ENCODE measurements at places on chromosomes 4 and X.
A peak's percentile ranks its signal among the peaks of the same experiment; 100 is the strongest.

GRCh38 chr4:7956270-7956808 is 16.7 kb upstream of the AFAP1 start:
- no peak for DNase-seq

- no peak for DNase-seq
Observed at GRCh38 chr4:145625677-145626622, 6.8 kb downstream of the MMAA start.

DNA sequence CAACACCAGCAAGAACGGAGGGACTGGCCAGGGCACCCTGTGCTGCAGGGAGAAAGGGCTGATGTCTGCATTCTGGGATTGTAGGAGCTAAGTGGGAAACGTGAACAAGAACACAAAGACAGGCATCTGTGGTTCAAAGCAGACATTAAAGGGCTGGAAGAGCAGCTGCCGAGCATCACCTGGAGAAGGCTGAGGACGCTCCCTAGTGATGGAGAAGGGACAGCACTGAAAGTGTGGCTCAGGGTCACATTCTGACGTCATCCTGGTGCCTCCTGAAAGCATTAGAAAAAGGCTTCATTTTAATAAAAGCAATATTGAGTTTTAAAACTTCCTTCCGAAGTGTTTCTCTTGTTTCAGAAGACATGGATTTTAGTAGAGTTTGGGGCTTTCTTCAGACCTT is 62.3 kb downstream of the CLDN22 start:
- DNase-seq: no peak

GRCh38 chr4:157075811-157076577 is at the start of gene GLRB:
Gene GLRB, plus strand, starts transcription at chr4:157076150. Its CDS starts 1,875 bp downstream, at chr4:157078025.
- no peak for DNase-seq

GRCh38 chr4:13642170-13642950 is 14.8 kb upstream of the BOD1L1 start:
- no peak for DNase-seq

DNA sequence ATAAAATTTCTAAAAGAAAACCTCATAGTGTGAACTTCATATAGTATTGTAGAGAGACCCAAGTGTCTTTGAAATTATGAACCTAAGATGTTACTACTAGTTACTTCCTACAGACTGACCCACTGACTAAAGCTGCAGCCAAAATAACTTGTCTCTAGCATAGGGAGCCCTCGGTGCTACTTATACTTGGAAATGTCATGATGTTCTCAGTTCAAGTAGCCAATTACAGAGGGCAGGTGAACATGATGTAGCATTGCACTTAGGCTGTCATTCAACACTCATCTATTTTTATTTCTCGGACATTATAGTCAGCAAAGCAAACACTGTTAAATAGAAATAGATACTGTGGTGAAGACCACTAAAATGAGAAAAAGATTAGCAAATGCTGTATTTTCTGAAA is 165.6 kb downstream of the AREG start:
- no peak for DNase-seq

DNA sequence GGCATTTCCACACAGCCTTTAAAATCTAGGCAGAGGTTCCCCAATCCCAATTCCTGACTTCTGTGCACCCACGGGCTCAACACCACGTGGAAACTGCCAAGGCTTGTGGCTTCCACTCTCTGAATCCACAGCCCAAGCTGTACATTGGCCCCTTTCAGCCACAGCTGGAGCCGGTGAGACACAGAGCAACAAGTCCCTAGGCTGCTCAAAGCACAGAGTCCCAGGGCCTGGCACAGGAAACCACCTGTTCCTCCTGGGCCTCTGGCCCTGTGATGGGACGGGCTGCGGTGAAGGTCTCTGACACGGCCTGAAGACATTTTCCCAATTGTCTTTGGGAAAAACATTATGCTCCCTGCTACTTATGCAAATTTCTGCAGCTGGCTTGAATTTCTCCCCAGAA is 500.0 kb downstream of the FSTL5 start:
- no peak for DNase-seq

DNA sequence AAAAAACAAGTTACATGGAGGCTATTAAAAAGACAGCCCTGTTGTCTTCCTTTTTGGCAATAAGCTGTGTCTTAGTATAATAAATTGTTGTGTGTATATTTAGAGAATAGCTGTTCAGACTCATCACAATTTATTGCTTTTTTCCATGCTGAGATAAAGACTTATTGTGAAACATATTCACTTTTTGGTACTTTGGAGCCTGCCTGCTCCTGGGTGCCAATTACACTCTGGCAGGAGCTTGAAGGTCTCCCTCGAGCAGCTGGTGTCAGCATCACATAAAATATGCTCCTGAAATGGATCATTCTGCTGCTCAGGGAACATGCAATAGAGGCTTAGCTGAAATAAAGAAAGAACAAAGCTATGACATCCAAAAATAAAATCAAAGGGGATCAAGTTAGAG is 211.6 kb upstream of the DKK2 start:
- no peak for DNase-seq

DNA sequence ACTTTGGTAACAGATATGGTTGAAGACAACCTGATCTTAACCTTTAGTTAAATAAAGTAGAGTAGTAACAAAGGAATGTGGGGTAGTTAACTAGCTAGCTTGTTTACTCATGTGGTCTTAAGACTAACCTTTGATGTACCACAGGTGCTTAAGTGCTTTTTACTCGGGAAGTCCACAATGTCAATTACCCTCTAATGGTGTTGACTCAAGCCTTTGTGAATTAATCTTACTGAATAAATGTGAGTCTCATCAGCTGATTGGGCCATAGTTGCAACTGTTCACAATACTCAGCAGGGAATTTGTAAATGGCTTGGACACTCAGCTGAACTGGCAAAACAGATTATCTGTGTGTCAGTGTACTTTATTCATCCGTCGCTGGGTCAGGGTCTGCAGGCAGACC is 119.0 kb upstream of the UGT8 start:
- DNase-seq: no peak

GRCh38 chrX:3815896-3816664 is 102.6 kb upstream of the PRKX start:
- DNase-seq: peak; percentile 18

DNA sequence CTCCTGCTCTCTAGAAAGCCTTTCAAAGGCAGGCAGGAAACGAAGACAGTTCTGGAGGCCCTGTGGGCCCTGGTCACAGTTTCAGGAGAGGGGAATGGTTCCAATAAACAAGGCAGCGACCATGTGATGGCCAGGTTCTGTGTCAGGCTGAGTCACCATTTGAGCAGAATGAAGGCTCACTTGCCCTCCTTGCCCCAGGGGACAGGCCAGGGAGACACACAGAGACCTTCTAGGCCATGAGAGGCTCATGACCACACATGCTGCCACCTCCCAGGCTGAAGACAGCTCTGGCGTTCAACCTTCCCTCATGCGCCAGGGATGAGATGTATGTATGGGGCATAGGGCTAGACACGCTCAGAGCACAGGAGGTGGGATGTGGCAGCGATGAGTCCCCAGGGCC is 22.9 kb upstream of the TRIM2 start:
- no peak for DNase-seq

DNA sequence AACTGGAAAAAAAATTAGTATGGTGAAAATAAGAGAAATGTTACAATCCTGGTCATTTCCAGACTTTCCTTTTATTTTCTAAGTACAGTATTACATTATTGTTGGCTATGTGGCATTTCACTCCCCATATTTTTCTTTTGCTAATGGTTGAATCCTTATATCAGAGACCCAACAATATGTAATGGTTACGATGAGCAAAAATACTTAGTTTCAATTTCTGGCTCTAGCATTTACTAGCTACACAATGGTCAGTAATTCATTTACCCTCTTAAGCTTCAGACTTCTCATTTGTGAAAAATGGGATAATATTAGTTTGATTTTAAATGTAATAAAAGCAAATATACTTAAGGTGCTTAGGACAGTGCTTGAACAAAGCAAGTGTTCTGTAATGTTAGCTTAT is 942.9 kb upstream of the PABPC4L start:
- DNase-seq: no peak

Data from effector CD4-positive, alpha-beta T cell (primary cell).